ENCODE measurements at places on chromosomes 11 and 22. TPM values are rescaled to one million over a fixed set of nuclear protein-coding genes. Genes with fewer than 3 reads are reported as not detected.

The CCDC89 gene
- 4.2 TPM for total RNA-seq

The MMP26 gene
- not detected for total RNA-seq

The ZNF195 gene
- total RNA-seq = 17.6 TPM

The PRRG4 gene
- total RNA-seq = 0.89 TPM

The LRRN4CL gene
- total RNA-seq = 4.9 TPM

The REXO2 gene
- 155 TPM for total RNA-seq

The SLC22A8 gene
- not detected for total RNA-seq

The BBOX1 gene
- total RNA-seq = not detected

The PYGM gene
- 8.8 TPM for total RNA-seq

The OR52I1 gene
- not detected for total RNA-seq

The GRAP2 gene
- not detected for total RNA-seq

The APOBEC3G gene
- 3.8 TPM for total RNA-seq

The FREY1 gene
- 1.5 TPM for total RNA-seq

The TEX12 gene
- total RNA-seq = 0.20 TPM

The OR8G5 gene
- total RNA-seq = not detected

The RASD2 gene
- 0.65 TPM for total RNA-seq

The PICK1 gene
- 16.7 TPM for total RNA-seq

The APOL5 gene
- total RNA-seq = 0.46 TPM

The OR2AG1 gene
- not detected for total RNA-seq

The KDM4D gene
- total RNA-seq = 0.36 TPM

The NOX4 gene
- total RNA-seq = 0.85 TPM

The MS4A6E gene
- total RNA-seq = not detected

The SCGB1D2 gene
- total RNA-seq = not detected

The APOA4 gene
- not detected for total RNA-seq

The TST gene
- total RNA-seq = 16.2 TPM

The C22orf31 gene
- not detected for total RNA-seq

The NPAS4 gene
- not detected for total RNA-seq

The GRM5 gene
- total RNA-seq = 0.10 TPM

The MAML2 gene
- total RNA-seq = 20.9 TPM

The BTG4 gene
- not detected for total RNA-seq

The MMP12 gene
- 0.17 TPM for total RNA-seq

The SMTNL1 gene
- total RNA-seq = not detected

The OR4A16 gene
- not detected for total RNA-seq

The GLB1L3 gene
- not detected for total RNA-seq

The LMO1 gene
- total RNA-seq = not detected

The IGLL1 gene
- not detected for total RNA-seq

The GNB1L gene
- 7.9 TPM for total RNA-seq
